ENCODE measurements at places on chromosomes 2 and 18.

DNA sequence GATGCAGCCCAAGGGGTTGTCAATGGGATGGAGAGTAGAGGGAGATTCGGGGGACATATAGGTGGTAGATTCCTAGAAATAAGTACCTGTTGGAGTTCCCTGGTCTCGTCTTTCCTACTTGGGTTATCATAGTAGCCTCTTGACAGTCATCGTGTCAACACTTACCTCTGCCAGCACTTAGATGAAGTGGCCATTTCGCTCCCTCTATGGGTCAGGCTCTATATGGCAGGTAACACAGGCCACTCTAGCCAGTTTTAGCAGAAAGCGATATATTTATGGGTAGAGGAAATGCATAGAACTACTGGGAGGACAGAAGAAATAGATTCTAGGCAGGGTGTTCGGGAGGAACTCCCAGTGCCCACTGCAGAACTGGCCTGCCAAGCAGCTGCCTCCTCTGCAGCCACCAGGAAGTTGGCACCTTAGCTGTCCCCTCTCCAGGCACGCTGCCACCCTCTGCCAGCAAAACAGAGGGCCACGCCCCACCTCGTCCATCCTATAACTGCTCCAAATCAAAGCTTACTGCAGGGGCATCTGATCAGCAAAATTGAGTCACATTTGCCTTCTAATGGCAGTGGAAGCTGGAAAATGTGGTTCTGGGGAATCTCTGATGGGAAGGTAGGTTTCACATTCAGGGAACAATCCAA is 181.3 kb downstream of the INSIG2 start:
- DNase-seq = no peak

DNA sequence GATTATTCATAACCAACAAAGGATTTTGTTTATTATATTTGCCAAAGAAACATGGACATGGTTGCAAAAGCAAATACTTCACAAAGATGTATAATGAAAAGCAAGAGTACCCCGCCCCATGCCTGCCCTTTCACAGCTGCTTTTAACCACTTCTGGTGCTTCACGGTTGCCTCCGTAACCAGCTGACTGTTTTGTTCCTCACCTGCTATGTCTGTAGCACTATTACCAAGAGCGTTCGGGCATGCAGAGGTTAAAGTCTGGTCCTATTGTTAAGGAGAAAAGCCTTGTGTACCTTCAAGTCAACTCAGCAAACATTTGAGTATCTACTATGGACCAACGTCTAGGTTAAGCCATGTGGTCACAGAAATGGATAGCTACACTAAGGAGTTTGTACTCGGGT is 115.2 kb upstream of the FOSL2 start:
- DNase-seq = no peak

GRCh38 chr2:204004912-204005311 is 68.3 kb downstream of the ICOS start:
- no peak for DNase-seq

DNA sequence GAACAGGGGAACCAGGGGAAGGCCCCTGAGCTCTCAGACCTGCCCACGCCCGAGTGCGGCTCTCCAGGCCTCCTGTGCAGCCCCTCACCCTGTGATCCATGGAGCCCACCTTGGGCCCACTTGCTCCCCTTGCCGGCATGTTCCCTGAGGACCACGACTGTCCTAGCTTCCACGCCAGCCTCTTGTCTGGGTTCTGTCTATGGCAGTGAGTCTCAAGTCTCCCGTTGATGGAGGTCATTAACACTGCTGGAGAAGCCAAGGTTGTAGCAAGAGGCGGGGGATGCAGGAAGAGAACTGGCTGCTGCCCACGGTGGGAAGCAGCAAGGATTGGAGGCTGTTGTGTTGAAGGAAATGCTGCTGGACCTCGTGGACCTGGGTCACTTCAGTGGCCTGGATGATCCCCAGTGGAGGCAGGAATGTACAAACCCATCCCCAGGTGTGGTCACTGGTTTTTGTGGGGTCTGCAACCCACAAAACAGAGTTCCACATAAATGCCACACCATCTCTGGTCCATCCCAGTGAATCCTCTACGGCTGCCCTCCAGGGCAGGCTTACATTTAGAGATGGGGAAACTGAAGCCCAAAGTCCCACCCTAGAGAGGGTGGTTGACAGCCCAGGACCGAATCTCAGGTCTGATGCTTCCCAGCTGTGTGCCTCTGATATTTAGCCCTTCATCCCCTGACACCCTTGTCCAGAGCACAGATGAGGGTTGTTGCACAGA is 150.3 kb downstream of the NDUFA10 start:
- DNase-seq = no peak

GRCh38 chr2:239177325-239177724 is 223.5 kb downstream of the HDAC4 start:
- DNase-seq = no peak

GRCh38 chr2:10873790-10874437 is 37.8 kb upstream of the KCNF1 start:
- DNase-seq = no peak

DNA sequence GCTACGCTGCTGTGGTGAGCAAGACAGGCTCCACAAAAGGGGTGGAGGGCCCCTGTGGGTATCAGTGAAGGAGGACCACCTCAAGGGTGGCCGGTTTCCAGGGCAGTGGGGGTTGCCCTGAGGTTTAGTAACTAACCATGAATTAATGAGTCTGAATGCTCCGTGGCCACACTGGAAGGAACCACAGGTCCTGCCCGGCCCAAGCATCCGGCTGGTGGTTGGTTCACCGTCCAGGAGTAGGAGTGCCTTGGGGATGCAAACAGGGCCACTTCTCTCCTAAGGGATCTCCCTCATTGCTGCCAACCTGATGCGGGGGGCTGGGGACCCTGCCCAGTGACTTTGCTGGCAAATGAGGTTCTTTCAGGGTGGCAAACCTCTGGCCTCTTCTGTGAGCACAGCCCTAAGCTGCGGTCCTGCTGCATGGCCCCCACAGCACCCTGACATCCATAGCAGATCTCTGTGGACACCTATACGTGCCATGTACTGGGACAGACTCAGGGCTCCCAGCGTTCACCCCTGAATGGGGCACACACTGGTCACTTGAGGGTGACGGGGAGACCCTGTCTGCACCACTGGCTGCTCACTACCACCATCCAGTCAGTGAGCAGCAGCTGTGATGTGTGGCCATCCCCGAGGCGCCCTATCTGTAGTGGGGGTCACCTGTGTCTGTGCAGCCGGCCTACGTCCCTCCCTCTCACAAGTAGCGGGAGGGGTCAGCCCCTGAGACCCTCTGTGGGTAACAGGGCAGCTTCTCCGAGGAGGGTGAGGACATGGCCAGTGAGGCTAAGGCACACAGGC is 41.6 kb downstream of the HS6ST1 start:
- DNase-seq = no peak

DNA sequence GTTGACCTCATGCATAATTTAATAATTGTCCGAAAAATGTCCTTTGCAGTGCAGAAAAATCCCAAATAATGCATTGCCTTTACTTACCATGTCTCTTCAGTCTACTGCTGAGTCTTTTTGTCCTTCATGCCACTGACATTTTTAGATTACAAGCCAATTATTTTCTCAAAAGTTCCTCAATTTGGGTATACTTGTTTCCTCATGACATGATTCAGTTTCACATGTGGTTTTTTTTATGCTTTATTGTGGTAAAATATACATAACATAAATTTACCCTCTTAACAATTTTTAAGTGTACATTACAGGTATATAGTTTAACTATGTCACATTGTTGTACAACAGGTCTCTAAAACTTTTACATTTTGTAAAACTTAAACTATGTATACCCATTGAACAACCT is 81.0 kb downstream of the EPC2 start:
- DNase-seq = no peak

- no peak for DNase-seq
These were observed 4.7 kb upstream of the KRCC1 start for GRCh38 chr2:88059979-88060906.

DNA sequence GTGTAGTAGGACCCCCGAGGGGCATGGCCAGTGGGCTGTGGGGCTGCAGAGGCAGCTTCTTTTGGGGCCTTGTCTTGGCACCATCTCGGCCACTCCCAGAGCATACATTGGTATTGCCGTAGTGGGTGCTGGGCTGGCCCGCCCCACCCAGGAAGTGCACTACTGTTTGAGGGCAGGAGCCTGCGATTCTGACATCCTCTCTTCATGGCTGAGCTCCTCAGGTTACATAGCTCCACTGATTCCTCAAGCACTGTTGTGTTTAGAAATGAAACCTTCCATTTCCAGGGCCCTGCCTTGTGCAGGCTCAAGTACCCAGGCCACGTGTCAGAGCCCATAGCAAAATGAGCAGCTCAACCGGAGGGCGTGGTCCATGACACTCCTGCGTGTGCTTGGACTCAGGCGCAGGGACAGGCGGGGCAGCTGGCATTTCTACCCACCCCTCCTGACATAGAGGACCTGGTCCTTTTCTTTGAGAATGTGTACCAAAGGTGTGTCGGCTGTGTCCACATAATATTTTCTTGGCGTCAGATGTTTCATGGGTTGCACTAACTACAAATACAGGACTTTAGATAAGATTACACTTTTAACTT is 67.9 kb downstream of the DGKD start:
- DNase-seq = peak; percentile 31

DNA sequence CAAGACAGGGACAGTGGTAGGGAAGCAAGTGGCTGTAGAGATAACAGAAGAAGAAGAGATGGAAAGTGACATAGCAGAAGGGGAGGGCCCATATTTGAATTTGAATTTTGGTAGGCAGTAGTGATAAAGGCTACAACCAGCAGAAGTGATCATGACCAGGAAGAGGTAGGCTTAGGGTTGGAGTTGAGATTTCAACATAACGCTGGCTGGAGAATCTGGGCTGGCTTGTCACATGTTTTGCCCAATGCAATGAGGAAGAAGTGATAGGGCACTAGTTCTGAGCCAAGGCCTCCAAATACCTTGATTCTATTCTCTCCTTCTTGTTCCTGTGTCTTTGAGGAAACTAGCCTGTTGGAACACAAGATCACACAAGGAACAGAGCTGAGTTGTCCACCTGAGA is 69.4 kb downstream of the SCG2 start:
- DNase-seq = no peak

GRCh38 chr2:68317971-68318913 is 1.5 kb downstream of the CNRIP1 start:
- no peak for DNase-seq

GRCh38 chr2:179036353-179036905 is 13.5 kb downstream of the CCDC141 start:
- DNase-seq = no peak

DNA sequence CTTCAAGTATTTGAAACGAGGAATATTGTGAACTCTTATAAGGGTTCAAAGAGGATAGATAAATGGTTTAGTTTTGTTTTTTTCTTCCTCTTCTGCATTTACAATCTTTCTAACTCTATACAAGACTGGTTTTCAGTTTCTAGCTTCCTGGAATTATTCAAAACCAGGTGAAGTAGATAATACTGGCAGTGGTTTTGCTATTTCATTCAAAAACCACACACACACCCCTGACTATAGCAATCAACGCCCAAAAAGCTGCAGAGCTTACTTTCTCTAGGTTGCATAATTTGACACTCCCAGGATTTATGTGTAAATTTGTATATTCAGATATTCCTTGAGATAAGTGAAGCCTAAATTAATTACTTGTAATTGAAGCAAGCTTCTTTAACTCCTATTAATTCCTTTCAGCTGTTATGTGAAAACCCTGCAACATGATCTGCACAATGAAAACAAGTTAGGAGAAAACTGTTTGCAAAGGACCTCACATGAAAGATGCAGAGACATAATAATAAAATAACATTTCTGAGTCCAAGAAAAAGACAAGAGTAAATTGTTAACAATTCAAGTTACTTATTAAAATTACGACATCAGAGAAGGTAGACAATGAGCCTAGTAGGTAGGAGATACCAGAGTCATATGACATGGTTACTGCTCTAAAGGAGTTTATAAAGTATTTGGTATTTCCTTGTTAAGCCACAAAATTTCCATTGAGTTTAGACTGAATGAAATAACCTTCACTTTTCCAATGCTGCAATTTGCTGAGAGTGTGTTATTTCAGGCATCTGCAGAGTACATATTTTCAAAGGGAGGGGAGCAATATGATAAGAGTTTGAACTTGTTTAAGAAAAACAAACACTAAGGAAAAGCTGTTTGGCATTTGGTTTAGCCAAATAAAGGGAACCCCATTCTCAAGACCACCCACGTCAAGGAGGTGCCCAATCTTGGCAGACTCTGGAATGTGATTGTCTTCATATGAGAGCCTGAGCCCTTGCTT is 1.6 kb upstream of the NFE2L2 start:
- no peak for DNase-seq

Data from effector CD8-positive, alpha-beta T cell (primary cell).